Activated naive CD4-positive, alpha-beta T cell (primary cell): ENCODE measurements at places on chromosomes 12 and 14.
A peak's percentile ranks its signal among the peaks of the same experiment; 100 is the strongest.

DNA sequence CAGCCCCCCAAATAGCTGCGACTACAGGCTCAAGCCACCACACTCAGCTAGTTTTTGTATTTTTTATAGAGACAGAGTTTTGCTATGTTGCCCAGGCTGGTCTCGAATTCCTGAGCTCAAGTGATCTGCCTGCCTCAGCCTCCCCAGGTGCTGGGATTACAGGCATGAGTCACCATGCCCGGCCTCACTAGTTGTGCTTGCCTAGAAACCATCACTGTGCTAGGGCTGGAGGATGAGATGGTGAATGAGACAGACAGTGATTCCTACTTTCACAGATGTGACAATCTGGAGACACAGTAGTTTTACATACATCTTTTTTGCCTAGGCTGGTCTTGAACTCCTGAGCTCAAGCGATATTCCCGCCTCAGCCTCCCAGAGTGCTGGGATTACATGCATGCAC, 7.5 kb upstream of the MSI1 start:
- no peak for DNase-seq

DNA sequence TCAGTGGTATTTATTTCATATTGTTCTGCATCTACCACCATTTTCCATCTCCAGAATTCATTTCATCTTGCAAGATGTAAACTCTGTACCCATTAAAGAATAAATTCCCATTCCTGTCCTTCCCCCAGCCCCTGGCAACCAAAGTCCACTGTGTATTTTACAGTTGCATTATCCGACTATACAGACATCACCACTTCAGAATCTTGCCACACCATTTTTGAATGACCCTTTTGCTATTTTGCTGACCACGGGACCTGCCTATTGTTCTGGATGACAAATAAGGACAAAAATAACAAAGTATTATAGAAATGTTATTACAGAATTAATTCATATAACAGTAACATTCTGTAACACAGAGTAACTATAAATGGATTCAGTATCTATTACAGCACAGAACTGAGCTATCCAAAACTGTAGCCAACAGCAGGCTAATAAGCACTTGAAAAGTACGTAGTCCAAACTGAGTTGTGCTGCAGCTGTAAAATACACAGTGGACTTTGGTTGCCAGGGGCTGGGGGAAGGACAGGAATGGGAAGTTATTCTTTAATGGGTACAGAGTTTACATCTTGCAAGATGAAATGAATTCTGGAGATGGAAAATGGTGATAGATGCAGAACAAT, 61.3 kb downstream of the CDK17 start:
- no peak for DNase-seq

GRCh38 chr14:88044776-88045446, 40.0 kb downstream of the GPR65 start:
- no peak for DNase-seq

- DNase-seq, result no peak
These were observed 182.1 kb downstream of the CHST11 start for GRCh38 chr12:104638851-104639240.

DNA sequence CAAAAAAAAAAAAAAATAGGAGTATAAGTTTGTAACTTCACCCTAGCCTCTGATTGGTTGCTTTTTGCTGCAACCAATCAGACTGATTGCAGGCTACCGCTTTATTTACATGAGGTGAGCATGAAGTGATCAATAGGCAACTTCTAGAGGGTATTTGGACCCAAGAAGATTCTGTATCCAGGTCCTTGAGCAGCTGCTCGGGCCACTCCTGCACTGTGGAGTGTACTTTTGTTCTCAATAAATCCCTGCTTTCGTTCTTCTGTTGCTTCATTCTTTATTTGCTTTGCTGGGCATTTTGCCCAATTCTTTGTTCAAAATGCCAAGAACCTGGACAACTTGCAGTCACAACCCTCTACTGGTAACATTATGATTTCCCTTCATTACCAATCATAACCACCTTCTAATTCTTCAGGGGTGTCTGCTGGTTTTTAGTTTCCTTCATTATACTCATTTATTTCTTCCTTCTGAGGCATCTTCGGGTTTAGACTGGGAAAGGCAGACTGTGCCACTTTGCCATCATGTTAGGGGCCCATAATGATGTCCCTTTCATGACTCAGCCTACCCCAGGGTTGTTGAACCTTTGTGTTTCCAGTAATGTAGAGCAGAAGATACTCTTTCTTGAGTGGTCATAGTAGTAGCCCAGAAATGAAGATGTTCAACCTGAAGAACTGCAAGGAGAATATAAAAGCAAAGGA, 43.4 kb upstream of the LIMA1 start:
- no peak for DNase-seq

DNA sequence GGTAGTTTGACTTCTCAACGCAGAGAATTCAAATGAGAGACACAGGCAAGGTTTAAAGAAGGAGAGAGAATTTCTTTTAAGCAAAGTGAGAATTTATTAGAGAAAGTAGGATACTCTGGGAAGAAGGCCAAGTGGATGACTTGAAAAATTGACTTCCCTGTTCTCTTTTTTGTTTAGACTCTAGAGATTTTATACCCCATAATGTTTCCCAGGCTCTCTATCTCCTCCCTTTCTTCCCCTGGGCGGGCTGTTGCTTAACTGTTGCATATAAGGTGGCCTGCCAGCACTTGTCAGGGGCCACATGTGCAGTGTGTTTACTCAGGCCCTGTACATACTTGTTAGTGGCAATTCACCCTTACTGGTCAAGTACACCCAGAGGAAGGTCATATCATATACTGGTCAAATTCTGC, 403.7 kb downstream of the SLC6A15 start:
- DNase-seq, result no peak

DNA sequence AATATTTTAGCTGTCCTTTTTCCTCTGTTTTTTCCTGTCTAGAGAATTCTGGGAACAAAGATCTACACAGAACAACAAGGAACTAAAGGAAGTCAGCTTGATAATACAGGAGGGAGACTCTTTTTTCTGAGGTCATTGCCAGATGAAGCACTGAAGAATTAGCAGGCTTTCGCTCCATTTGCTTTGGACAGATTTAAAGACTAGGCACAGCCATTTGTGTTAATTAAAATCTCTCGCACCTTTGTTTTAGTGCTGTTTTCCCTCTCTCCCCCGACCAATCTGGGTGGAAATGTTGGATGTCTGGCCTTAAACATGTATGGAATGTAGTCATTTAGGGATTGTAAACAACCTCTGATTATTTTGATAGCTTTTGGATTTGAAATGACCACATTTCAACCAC, 9.6 kb upstream of the GPHN start:
- no peak for DNase-seq

DNA sequence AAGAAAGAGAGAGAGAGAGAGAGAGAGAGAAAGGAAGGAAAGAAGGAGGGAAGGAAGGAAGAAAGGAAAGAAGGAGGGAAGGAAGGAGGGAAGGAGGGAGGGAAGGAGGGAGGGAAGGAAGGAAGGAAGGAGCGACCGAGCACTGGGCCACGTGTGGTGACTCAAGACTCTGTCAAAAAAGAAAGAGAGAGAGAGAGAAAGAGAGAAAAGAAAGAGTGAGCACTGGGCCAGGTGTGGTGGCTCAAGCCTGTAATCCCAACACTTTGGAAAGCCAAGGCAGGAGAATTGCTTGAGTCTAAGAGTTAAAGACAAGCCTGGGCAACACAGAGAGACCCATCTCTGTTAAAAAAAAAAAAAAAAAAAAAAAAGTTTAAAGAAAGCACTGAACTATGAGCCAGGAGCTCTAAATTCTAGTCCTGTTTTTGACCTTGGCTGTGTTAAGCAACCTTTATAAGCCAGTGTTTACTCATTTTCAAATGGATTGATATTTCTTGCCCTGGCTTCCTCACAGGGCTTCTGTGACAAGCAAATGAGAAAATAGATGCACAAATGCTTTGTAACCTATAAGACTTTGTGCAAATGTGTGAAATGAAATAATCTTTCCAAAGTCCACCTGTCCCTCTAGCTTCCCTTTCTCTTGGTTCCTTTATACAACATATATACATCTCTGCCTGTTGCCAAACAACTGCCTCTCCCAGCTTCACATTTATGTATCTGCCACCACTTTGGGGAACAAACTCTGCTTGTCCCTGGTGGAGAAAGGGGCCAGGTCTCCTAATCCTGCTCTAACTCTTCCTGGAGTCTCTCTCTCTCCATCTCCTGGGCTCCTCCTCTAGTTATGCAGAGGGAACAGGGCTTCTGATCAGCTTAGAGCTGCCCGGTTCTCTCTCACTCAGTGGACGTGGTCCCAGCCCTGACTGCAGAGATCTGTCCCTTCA, 16.1 kb upstream of the PLEKHG6 start:
- DNase-seq, result no peak

DNA sequence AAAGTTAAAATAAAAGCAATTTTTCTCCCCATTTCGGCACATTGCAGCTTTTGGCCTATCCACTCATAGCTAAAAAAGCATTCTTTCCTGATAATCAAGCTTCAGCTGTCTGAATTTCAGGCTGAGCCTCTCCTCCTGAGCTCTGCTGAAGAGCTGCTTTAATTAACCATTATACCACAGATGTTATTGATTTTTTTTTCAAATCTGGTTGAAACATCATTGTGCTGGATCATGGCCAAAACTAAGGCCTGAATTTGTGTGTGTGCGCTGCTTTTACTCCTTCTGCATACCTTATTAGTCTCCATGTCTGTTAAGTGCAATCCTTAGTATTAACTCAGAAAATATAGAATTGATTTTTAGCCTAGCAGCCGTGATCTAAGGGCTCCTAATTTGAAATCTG, 52.3 kb downstream of the MBIP start:
- DNase-seq, result no peak

- no peak for DNase-seq
These were observed 285.5 kb upstream of the SFSWAP start for GRCh38 chr12:131425112-131426075.

- DNase-seq, result no peak
These were observed 383.5 kb downstream of the RGS6 start for GRCh38 chr14:72315714-72316113.

GRCh38 chr12:53067074-53067992, 11.9 kb downstream of the SPRYD3 start:
- no peak for DNase-seq

GRCh38 chr12:54282949-54283593, 2.5 kb downstream of the HNRNPA1 start:
- DNase-seq, result no peak

- DNase-seq, result no peak
These were observed at the start of gene GZMH for GRCh38 chr14:24609655-24610344. GZMH (minus strand) TSS chr14:24609685; CDS start chr14:24609613, 72 bp downstream.

DNA sequence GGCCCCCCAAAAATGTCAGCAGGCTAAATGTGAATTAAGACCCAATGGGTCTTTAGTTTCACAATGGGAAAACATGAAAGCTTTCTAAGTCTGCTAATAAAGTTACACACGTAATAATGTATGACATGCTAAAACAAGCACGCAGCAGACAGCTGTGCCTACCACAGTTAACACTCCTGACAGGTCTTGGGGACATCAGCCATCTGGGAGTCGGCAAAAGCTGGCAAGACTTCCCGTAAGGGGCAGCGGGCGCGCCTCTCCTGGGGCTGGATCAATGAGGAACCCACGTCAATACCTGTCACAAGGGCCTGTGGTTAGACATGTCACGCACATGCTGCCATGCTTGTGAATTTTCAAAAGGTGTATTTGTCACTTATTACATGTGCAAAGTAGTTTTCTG, 45.0 kb downstream of the ACTN1 start:
- DNase-seq, result no peak

- peak; percentile 57 for DNase-seq
These were observed 10.5 kb downstream of the ARHGEF25 start for GRCh38 chr12:57621497-57622292.

DNA sequence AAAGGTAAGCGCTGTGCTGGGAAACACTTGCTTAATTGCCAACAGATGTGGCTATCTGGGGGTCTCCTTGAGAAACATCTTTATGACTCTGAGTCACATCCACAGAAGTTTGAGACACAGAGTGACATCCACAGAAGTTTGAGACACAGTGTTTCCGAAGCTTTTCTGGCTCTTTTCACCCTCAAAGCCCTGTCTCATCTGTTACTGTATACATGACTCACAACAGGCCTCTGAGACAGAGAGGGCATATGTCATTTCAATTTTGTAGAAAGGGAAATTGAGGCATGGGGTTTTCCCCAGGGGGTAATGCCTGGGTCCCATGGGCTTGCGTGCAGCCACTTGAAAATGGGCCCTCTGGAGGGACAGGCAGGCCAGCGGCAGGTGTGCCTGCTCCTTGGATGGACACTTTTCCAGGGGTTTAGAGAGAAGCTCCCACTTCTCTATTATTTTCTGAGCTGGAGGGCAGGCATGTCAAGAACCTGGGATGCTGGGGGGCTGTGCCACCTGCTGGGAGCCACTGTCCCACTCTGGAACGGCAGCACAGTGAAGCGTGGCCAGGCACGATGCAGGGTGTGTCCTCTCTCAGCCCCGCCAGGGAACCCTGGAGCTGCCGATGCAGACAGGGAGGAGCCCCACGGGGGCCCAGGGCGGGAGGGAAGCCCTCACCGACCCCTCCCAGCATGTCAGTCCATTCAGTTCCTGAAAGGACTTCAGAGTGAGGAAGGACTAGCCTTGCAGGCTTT, 111.3 kb upstream of the FKBP4 start:
- DNase-seq, result no peak

GRCh38 chr14:22915886-22916521, 2.9 kb downstream of the RBM23 start:
- DNase-seq, result no peak

- DNase-seq, result no peak
These were observed 264.6 kb downstream of the PAWR start for GRCh38 chr12:79426121-79426520.

GRCh38 chr12:131114271-131114670, 160.6 kb downstream of the ADGRD1 start:
- DNase-seq, result no peak

GRCh38 chr12:104304261-104305009, 896 bp downstream of the EID3 start:
- no peak for DNase-seq

DNA sequence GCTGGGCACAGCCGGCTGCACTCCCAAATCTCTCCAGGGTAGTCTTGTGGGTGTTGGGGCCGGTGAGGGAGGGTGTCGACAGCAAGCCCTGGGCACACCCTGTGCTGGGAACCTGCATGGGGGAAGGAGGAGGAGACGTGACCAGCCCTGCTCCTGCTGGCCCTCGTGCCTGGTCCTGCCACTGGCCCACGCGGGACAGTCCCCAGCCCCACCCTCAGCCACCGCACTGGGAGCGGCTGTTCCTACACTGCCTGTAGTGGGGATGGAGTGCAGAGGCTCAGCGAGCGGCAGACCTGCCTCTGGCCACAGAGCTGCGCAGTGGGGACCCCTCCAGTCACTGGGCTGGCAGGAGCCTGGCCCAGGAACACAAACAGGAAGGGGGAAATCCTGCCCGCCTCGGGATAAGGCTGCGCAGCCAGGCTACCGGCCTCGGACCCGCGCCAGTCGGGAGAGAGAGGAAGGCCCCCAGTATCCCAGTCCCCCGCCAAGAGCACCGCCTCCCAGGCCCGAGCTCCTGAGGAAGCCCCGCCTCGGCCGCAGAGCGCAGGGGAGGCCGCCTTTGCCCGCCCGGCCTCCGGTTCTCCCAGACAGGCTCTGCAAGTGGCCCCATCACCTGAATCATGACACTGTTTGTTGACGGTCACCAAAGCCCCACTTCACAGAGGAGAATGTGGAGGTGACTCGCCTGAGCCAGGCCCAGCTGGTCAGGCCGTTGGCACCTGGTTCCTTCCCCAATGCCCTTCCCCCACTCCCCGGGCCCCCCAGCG, 10.6 kb downstream of the AHNAK2 start:
- no peak for DNase-seq
